ENCODE measurements at places on chromosomes 1 and 21.

GRCh38 chr21:44353191-44353970 is at the start of gene TRPM2:
TRPM2 (plus strand) TSS chr21:44353621; CDS start chr21:44353701, 80 bp downstream.
- DNase-seq: no peak

DNA sequence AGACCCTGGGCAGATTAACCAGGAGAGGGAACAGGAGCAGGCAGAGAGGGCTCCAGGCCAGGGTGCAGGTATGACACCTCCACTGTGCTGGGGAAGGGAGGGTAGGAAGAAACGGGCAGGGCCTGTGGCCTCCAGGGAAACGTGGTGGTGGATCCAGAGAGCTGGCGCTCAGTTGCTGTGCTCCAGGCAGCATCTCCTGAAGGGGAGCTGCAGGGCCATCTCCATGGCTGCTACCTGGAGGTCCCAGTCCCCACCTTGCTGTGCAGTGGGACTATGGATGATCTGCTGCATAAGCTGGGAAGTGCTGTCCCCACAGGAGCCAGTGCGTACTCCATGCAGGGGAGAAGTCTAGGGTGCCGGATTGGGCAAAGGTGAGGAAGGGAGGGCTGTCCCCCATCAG is 125.9 kb upstream of the RUNX3 start:
- DNase-seq: no peak

DNA sequence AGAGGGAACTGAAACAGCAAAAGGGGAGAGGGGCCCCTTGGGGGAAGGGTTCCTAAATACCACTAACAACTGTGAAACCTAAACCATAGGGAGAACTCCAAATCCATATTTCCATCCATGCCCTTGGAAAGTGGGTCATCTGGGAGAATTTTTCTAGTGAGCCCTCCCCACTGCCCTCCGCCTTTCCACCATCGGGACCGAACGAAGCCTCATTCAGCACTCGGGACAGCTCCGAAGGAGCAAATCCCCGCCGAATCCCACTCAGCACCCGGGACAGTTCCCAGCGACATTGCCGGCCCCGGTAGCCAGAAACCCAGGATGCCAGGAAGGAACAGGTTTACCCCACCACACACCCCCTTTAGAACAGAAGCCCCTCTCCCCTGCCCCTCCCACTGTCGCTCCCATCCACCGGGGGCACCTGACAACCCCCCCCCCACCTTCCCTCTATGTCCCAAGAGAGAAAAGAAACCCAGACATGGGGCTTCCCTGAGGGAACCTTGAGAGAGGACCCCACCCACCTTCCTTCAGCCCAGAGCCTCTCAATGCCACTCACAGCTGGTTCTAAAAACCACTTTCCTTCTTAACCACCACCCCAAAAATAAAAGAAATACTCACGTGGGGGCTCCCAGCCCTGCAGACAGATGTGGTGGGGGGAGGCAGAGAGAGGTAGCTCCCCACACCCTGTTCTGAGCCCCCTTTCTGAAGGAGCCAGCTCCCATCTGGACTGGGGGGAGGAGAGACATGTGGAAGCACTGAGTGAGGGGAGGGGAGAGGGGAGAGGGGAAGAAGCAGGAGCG is 4.5 kb downstream of the DLGAP3 start:
- peak; percentile 58 for DNase-seq

GRCh38 chr1:247429496-247429895 is 13.5 kb downstream of the NLRP3 start:
- no peak for DNase-seq

GRCh38 chr1:228647523-228648444 is 87.5 kb upstream of the RHOU start:
- DNase-seq: no peak

DNA sequence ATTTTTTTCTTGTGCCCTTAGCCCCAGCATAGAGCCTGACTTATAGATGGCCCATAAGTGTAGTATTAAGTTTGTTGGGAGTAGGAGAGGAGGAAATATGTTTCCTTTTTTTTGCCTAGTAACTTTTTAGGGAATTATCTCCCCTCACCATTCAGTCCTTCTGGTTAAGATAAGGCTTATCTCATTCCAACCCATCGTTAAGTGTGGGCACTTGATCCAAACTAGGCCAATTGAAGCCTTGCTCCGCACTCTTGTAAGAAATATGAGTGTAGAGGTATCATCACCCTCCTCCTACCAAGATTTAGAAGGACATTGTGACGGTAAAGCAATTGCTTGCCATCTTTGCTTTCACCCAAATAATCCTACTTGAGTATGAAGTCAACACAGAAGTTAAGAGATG is 8.8 kb upstream of the FGGY start:
- no peak for DNase-seq

Measured in stimulated activated CD4-positive, alpha-beta T cell treated with anti-CD3 and anti-CD28 coated beads, Interleukin-2, amount 100 ng/mL, for 24 hours (primary cell).